Activated T-helper 9 cell treated with anti-CD3 and anti-CD28 coated beads, Interleukin-2, amount 50 U/mL, for 16 hours (primary cell): ENCODE measurements at places on chromosomes 11 and 22.

DNA sequence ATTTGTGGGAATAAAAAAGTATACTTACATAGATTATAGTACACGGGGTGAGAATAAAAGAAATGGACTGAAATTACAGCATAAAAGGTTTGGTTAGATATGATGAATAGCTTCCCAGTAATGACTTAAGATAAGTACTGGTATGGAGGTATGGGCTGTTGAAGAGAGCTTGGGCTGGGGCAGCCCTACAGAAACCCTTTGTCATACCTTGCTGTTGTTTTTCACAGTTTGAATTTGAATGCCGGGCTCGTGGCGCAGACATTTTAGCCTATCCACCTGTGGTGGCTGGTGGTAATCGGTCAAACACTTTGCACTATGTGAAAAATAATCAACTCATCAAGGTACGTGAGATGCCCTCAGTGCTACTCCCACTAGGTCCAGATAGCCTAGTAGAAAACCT lies 42.3 kb upstream of the RBX1 start:
- DNase-seq, result no peak

GRCh38 chr11:12834166-12834565 lies 159.9 kb downstream of the TEAD1 start:
- DNase-seq, result no peak

- no peak for DNase-seq
These were observed 9.1 kb upstream of the PGA3 start for GRCh38 chr11:61194169-61194671.

- no peak for DNase-seq
These were observed 14.5 kb downstream of the FEZ1 start for GRCh38 chr11:125481531-125481930.

- no peak for DNase-seq
These were observed 379.2 kb downstream of the SHANK2 start for GRCh38 chr11:70872955-70873735.

- DNase-seq, result no peak
These were observed 68.0 kb downstream of the USP47 start for GRCh38 chr11:11909727-11910126.

GRCh38 chr11:134478611-134479010 lies 66.6 kb upstream of the B3GAT1 start:
- no peak for DNase-seq

GRCh38 chr11:113796663-113797259 lies 17.2 kb downstream of the CLDN25 start:
- no peak for DNase-seq

GRCh38 chr11:92739041-92739440 lies 230.4 kb upstream of the MTNR1B start:
- no peak for DNase-seq

- no peak for DNase-seq
These were observed 57.6 kb downstream of the NRXN2 start for GRCh38 chr11:64665411-64665821.

GRCh38 chr11:115097796-115098408 lies 406.3 kb downstream of the CADM1 start:
- DNase-seq, result no peak

- DNase-seq, result no peak
These were observed 2.1 kb downstream of the ADAMTS8 start for GRCh38 chr11:130426223-130426836.

DNA sequence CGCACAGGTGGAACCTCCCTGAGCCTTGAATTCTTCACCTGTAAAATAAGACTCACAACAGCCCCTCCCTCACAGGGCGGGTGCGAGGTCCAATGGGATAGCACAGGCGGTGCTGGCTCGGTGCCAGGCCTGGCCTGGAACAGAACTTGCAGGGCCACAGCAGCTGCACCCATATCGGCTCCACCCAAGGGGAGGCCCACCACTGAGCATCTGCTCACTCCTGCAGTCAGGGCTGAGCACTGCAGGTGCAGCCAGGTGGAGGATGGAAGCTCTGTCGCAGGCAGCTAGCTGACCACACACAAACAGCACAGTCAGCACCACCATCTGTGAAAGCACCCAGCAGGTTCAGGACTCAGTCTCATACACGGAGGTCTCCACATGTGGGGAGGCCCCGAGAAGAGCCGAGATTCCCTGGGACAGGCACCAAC lies 19.6 kb downstream of the VPS37C start:
- no peak for DNase-seq

DNA sequence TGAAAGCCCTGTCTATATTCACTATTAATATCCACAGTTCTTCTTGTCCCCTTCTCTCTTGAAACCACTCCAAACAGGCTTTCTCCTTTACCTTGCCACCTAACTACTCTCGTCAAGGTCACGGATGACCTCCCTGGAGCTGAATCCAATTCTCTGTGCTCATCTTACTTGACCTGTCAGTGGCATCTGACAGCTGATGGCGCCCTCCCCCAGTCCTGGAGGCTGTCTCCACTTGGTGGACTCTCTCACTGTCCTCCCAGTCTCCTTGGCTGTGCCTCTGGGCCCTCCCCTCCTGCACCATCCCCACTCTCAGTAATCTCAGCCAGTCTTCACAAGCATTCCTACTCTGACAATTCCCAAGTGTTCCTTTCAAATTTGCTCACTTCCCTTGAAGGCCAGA lies 8.7 kb downstream of the TNKS1BP1 start:
- DNase-seq, result no peak

DNA sequence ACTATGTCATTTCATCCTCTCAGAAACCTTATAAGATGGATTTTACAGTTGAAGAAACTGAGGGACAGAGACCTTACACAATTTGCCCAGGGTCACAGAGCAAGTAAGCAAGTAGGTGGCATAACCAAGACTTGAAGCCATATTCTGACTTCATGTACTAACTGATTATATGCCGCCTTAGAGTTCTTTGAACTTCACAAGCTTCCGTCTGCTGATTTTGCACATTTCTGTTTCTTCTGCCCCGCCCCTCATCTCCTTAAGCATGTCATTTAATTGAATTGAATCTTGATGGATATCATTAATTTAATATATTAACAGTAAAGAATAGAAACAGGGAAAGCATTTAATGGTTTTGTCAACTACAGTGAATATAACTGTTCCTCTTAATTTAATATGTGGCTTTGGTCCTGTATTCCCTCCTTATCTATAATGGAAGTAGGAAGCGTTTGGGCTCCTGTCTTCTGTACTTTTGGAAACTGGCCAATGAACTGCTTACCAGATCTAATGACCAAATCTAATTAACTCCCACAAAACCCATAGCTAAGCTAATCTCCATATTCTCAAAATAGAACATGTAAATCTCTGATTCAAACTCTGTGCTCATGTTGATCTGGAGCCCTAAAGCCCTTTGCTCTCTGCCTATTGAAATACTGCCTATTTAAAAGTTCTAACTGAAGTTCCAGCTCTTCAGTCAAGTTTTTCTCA lies 30.4 kb downstream of the SIK2 start:
- DNase-seq, result no peak

GRCh38 chr22:23145878-23146470 lies 697 bp downstream of the RAB36 start:
- DNase-seq, result no peak

- no peak for DNase-seq
These were observed 96.9 kb downstream of the MTMR3 start for GRCh38 chr22:29979777-29980321.

- no peak for DNase-seq
These were observed 32.1 kb downstream of the YAP1 start for GRCh38 chr11:102142333-102142732.

GRCh38 chr11:134529212-134530096 lies 117.4 kb upstream of the B3GAT1 start:
- no peak for DNase-seq
